ENCODE measurements at places on chromosomes 7 and 10. TPM values are rescaled to one million over a fixed set of nuclear protein-coding genes. Genes with fewer than 3 reads are reported as not detected.

DNA sequence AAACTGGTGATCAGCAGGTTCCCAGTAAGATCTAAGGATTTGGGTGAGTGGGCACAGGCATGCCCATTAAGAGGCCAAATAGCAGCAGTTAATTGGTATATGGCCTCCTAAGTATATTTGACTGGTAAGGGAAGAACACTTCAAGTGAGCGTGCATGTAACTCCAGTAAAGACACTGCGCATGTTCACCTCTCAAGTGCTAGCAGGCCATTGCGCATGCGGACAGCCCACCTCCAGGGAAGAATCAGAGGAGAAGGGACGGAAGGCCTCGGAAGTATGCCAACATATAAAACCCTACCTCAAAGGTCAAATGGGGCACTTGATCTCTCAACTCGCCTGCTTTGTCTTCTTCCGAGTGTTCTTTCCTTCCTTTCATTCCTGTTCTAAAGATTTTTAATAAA, 118.0 kb downstream of the ARL5B start:
- no peak for DNase-seq

DNA sequence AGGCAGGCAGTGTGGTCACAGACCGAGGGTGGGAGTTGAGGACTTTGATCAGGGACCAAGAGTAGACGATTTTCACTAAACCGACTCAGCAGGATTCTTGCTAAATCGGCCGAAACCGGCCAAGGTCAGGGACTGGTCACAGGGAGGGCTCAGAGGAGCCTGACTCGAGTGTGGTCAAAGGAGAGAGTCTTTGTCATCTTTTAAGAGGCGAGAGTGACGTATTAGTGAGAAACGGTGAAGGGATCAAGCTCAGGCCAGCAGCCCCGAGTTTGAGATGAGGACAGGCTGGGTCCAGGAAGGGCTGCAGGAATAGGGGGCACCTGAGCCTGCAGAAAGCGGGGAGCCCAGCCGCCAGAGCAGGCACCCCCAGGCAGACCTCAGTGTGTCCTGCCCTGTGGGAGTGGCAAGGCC, 41.6 kb upstream of the FAM20C start:
- no peak for DNase-seq

DNA sequence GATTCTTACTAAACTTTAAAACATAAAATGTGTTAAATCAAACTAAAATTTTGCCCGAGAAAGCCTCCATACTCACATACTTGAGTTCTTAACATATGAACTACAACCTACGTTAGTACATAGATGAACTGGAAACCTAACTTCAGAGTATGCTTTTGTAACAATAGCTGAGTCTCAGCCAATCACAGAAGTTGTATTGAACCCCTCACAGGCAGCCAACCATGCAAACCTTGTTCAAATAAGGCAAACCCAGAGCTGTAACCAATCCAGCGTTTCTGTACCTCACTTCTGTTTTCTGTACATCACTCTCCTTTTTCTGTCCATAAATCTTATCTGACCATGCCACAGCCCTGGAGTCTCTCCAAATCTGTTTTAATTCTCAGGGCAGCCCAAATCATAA, 157.3 kb upstream of the COL1A2 start:
- no peak for DNase-seq

DNA sequence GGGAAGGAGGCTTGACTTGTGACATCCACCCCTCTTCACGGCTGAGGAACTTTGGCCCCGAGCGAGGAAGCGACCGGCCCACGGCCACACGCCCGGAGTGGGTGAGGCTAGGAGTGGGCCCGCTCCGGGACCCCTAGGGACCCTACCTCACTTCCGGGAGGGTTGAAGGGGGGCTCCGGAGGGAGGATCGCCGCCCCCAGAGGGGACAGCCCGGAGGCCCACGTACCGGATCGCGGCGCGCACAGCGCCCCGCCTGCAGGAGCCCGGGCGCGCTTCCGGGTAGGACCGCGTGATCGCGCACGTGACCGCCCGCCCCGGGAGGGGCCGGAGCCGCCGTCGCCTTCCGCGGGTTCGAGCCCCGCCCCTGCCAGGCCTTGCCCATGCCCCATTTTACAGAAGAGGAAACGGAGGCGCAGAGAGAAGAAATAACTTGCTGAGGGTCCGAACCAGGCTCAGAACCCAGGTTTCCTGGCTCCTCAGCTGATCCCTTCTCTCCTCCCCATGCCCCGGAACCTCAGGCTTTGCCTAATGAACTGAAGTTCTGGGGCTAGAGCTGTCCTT, at the start of gene HPS1:
Gene HPS1 (minus strand): TSS at position 275 of the 561 bp plus-strand sequence. CDS start 3,695 bp downstream, outside the sequence.
- peak; percentile 87 for DNase-seq

- no peak for DNase-seq
These were observed 51.2 kb downstream of the ANLN start for GRCh38 chr7:36440880-36441279.

The COL26A1 gene
- polyA plus RNA-seq = 0.07 TPM

DNA sequence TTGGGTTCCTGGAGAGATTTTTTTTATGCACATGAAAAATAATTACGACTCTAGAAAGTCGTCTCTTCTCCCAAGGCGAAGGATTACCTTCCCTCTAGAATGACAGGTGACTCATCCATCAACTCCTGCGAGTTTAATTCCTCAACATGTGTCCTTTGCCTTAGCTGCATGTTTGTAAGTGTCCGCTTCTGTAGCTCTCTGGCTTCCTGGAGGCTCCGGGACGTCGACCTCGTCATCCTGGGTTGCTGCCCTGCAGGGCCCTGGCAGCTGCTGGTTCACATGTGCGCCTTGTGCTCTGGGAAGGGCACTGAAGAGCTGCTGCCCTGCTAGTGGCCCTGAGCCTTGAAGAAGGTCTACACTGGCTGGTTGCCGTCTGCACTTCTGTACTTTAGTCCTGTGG, 210.2 kb downstream of the MLLT10 start:
- no peak for DNase-seq

The GPR26 gene
- not detected for polyA plus RNA-seq

DNA sequence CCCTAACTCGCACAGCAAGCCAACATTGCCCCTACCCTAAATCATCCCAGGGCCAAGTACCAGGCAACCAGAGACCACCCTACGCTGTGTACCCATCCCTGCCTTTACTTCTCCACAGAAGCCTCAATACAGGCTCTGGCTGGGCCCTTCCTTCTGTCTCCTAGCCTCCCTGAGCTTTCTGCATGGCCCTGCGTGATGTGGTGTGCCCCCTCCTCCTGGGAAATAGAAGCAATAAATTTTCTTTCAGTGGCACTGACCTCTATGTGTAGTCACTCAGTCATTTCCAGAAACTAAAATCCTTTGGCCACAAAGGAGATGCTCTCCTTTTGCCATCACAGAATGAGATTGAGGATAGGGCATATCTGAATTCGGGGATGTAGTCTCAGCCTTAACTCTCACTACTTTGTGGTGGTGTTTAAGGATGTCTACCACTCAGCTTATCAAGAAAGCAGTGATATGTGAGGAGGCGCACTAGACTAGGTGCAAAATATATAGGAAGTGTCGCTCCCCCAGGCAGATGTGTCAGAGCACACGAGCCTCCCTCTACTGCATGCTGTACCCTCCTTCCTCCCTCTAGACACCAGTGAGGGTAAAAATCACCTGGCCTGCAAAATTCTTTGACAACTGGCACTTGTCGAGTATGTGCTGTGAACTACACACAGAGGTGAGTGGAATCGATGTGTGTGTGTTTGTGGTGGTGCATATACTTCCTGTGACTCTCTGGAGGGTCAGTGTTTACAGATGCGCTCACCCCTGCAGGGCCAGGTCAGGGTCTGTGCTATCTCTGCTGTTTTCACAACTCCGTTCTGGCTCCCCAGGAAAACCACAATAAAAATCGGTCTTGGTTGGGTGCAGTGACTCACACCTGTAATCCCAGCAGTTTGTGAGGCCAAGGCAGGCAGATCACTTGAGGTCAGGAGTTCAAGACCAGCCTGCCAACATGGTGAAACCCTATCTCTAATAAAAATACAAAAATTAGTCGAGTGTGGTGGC, 825.9 kb upstream of the IGFBP3 start:
- DNase-seq = no peak

DNA sequence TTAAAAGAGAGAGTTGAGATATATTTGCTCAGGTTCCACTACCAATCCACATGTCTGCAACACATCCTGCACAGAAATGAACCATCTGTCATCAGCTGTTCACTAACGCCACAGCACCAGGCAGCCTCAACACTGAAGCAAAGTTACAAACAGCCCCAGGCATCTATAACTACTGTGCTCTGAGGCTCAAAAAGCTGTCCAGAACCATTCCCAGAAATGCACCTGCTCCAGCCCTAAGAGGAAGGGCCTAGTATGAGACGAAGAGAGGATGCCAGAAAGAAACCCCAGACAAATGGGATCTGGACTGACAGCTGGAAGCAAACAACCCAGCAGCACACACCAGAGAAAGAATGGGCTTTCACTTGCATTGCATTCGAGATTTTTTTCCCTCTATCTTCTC, 159.3 kb downstream of the ELMO1 start:
- no peak for DNase-seq

DNA sequence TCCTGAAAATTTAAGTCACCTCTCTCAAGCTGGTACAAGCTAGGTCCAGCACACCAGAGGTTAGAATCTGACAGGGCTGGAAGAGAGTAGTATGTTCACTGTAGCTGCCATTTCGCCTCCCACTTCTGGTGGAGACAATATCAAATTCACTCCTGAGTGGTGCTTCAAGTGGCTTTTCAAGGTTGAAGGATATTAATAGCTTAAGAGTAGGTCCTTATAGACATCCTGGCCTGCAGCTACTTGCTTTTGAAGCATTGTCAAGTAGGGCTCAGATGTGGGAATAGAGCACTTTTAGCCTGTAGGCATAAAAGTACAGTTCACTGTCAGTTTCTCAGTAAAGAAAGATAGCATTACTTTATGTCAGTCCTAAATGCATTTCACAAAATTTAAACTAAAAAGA, 270.5 kb upstream of the PLPP4 start:
- DNase-seq = no peak
